NCI-H345 (cell line): ENCODE measurements at places on chromosomes 16 and 17.

DNA sequence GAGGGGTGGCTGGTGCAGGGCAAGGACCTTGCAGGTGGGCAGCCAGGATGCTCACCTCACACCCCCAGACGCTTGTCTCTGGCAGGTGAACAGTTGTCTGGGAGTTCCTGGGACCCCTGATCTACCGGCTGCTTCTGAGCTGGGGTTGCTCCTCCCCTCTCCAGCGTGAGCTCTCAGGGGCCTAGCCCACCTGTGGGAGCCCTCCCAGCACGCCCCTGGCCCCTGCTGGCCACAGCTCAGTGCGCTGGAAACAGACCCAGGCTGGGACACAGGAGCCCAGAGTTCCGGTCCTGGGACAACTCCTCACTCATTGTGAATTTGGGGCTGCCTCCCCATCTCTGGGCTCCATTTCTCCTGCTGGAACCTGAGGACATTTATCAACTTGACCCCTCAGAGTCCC lies 30.3 kb downstream of the ARHGAP23 start:
- no peak for DNase-seq

DNA sequence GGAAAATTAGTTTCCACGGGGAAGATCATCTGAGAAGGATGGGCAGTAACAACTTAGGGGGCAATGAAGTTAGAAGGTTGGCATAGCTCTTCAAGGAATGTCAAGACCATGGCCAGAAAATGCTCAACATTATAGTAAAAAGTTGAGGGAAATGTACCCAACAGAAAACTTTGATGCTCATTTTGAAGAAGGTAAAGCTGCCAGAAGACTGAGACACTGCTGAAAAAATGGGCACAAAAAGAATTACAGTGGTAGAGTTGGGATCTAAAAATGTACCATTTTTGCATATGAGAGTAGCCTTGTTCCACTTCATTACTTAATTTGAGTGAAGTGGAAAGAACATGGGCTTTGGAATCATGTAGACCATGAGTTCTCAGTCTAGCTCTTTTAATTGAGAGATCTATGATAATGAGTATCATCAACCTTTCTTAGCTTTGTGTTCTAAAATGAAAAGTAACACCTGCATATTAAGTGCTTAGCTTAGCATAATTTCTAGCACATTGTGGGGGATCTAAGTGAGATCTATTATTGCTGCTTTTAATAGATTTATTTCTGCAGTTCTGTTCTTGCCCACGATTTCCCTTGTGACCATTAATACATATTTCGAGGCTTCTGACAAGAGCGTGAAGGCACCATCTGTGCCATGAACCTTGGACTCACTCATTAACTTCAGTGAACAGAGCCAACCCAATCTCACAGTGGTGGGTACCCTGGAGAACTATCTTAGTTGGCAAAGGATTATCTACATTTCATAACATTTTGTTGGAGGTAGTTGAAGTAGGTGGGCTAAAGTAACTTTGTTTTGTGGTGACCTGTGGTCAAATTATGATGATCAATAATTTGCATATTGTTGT lies 3.0 kb downstream of the NACA2 start:
- DNase-seq = no peak

DNA sequence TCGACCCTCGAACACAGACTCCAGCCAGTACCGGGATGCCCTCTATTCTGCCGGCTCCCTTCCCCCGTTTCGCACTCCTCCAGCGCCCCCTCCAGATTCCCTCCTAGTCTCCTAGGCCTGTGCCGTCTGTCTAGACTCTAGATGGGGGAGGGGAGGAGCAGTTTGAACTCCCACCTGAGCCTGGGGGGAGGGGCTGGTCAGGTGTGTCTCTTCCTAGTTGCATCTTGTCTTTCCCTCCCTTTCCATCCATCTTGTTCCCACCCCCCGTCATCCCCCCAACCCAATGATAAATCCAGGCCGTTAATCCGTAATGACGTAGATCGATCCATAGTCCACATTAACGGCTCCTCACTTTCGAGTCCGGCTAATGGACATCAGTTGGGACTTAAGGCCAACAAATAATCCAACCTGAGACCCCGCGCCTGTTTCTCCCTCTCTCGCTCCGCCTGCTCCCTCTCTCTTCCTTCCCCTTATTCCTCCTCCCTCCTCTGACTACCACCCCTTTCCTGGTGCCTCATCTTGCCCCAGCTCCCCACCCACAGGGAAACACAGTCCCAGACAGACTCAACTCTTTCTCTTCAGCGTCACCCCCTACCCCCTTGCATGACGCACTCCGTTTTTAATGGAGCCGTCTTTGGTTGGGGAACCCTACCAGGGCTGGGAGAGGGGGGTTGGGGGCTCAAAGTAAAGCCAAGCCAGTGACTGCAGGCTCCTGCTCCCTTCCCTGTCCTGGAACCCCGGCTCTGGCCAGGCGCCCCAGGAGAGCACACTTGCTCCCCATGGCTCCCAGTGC lies 3.4 kb upstream of the HOXB5 start:
- no peak for DNase-seq

DNA sequence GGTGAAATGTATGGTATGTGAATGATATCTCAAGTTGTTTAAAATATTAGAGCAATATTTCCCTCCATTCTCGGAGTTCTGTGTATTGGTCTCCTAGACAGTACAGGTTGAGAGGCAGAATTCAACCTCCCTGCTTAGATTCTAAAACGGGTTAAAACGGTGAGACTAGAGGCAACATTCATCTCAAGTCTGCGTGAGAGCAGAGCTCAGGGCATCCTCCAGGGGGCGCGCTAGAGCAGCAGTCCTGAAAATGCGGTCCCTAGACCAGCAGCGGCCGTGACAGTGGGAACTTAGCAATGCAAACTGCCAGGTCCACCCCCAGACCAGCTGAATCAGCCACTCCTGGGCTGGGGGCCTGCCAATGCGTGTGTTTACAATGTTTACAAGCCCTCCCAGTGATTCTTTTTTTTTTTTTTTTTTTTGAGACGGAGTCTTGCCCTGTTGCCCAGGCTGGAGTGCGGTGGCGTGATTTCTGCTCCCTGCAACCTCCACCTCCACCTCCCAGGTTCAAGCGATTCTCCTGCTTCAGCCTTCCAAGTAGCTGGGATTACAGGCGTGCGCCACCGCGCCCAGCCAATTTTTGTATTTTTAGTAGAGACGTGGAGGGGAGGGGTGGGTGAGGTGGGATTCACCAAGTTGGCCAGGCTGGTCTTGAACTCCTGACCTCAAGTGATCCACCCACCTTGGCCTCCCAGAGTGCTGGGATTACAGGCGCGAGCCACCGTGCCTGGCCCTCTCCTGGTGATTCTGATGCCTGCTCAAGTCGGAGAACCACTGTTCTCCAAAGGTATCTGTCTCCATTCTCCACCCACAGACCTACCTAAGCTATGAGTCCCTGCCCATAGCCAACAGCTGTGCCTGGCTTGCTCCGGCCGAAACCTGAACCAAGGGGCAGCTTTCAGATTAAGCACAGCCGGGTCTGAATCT lies 24.2 kb downstream of the KLHL36 start:
- peak; percentile 42 for DNase-seq

DNA sequence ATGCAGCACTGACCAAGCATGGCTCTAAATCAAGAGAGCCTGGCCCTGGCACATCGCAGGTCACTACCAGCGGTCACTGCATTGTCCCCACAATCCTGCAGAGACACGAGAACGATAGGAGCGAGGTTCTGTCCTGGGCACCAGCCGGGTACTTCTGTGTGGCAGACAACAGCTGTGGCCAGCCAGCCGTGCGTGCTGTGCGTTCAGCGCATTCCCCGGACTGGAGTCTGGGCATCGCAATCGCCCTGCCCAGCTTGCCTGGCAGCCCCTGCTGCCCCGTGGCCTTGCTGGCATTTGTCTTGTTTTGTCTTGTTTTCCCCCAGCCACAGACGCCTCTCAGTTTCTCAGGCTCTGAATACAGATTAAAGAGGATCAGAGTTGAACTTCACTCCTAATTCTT lies 33.9 kb downstream of the COTL1 start:
- no peak for DNase-seq

DNA sequence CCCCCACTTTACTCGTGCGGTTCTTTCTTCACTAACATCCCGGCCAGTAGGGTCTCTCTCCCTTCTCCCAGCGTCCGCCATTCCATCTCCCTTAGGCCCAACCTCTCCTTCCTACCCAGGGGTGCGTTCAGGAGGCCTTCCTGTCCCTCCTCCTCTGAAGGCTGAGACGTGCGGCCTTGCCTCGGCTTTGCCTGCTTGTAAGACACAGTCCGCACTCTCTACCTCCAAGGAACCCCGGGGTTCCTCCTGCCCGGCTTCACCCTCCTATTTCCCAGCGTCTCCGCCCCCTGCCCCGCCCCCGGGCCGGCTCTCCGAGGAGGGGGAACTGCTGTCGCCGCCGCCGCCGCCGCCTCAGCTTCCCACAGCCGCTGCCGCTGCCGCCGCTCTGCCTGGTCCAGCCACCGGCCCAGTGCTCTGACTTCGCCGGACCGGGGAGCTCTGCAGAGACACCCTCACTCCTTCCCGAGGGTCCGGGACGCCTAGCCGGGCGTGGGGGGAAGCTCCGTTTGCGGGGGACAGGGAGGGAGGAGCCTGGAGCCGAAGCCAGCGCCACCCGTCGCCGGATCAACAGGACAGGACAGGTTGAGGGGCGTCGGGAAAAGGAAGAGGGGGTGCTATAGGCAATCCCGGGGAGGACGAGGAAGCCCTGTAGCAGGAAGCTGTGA lies 1.2 kb upstream of the FGF11 start:
- DNase-seq = no peak

DNA sequence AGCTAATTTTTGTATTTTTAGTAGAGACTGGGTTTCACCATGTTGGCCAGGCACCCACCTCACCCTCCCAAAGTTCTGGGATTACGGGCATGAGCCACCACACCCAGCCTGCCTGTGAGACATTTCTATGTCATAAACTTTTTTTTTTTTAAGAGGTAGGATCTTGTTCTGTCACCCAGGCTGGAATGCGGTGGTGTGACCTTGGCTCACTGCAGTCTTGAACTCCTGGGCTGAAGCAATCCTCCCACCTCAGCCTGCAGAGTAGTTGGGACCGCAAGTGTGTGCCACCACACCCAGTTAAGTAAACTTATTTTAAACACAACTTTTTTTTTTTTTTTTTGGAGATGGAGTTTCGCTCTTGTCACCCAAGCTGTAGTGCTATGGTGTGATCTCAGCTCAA lies 47.2 kb downstream of the SCNN1G start:
- DNase-seq = no peak

GRCh38 chr16:62565706-62566105 lies 529.5 kb upstream of the CDH8 start:
- DNase-seq = no peak

- DNase-seq = peak; percentile 27
These were observed 1.9 kb upstream of the PRRT2 start for GRCh38 chr16:29809850-29810698.

- peak; percentile 14 for DNase-seq
These were observed 9.7 kb downstream of the NXN start for GRCh38 chr17:969811-970355.

- DNase-seq = no peak
These were observed 22.1 kb downstream of the TMEM186 start for GRCh38 chr16:8775359-8775758.

DNA sequence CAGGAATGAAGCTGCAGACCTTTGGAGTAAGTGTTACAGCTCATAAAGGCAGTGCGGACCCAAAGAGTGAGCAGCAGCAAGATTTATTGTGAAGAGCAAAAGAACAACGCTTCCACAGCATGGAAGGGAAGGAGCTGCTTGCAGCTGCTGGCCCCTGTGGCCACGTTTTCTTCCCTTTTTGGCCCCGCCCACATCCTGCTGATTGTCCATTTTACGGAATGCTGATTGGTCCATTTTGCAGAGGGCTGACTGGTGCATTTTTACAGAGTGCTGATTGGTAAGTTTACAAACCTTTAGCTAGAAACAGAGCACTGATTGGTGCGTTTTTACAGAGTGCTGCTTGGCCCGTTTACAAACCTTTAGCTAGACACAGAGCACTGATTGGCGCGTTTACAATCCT lies 841.5 kb downstream of the CDH11 start:
- DNase-seq = no peak

- no peak for DNase-seq
These were observed 184.6 kb downstream of the TMEM132E start for GRCh38 chr17:34763728-34764665.

GRCh38 chr17:74592087-74592990 lies at the start of gene CD300LD:
Gene CD300LD, minus strand, starts transcription at chr17:74592283. Its CDS starts 81 bp downstream, at chr17:74592202.
- DNase-seq = no peak

DNA sequence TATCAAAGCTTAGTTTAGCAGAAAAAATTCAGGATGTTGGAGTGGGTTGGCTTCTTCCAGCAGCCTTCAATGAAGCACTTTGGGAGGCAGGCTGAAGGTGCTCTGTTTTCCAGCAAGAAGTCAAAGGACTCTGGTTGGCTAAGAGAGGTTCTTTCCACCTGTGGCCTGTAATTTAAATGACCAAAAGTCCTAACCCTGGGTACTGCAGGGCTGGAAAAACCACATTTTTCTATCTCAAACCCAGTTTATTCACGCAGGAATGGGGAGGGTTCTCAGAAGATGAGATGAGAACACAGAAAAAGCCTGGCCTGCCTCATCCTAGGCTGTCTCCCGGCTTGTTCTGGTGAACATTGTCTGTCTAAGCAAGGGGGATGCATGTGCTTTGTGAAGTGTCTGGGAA lies 68.6 kb upstream of the ZFHX3 start:
- no peak for DNase-seq

- peak; percentile 9 for DNase-seq
These were observed 35.6 kb downstream of the WWOX start for GRCh38 chr16:78134944-78135619.

- no peak for DNase-seq
These were observed 1.7 kb downstream of the BEAN1 start for GRCh38 chr16:66428682-66429251.

- peak; percentile 67 for DNase-seq
These were observed 75.7 kb downstream of the TANC2 start for GRCh38 chr17:63041722-63042121.

GRCh38 chr16:11395008-11395948 lies 50.0 kb downstream of the RMI2 start:
- DNase-seq = no peak

DNA sequence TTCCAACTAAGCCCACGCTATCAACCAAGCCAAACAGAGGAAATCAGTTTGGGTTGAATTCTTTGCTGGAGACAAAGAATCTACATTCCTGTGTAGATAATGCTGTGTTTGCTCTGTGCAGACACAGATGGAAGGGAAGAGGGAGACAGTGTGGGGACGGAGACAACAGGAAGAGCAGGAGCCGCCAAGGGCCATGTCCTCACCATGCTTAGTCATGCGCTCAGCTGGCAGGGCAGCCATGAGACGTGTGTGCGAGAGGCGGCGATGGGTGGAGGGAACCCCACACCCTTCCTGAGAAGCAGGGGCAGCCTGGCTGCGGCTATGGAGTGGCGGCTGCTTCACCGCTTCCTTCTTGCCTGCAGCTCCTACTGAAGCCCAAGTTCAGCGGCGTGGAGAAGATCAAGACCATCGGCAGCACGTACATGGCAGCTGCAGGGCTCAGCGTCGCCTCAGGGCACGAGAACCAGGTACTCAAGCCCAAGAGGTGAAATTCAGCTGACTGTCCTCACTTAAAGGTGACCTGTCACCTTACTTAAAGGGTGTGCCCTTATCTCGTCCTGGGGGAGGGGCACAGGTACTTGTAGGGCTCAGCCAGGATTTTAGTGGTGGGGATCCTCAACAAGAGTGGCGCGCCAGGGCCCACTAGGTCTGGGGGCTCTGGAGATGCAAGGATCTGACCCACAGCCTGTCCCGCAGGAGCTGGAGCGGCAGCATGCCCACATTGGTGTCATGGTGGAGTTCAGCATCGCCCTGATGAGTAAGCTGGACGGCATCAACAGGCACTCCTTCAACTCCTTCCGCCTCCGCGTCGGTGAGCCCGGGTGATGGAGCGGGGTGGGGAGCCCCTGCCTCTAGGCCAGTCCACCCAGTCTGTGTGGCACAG lies 47.5 kb downstream of the ADCY7 start:
- DNase-seq = no peak
